ENCODE measurements at places on chromosomes 11 and 22.
A peak's percentile ranks its signal among the peaks of the same experiment; 100 is the strongest.

- DNase-seq, result peak; percentile 97
Observed at GRCh38 chr11:62553080-62553838, 6.7 kb upstream of the AHNAK start.

- DNase-seq, result peak; percentile 46
Observed at GRCh38 chr11:36564376-36565030, 3.3 kb upstream of the RAG1 start.

GRCh38 chr22:38938221-38938620 is 19.2 kb upstream of the APOBEC3A start:
- DNase-seq, result no peak

DNA sequence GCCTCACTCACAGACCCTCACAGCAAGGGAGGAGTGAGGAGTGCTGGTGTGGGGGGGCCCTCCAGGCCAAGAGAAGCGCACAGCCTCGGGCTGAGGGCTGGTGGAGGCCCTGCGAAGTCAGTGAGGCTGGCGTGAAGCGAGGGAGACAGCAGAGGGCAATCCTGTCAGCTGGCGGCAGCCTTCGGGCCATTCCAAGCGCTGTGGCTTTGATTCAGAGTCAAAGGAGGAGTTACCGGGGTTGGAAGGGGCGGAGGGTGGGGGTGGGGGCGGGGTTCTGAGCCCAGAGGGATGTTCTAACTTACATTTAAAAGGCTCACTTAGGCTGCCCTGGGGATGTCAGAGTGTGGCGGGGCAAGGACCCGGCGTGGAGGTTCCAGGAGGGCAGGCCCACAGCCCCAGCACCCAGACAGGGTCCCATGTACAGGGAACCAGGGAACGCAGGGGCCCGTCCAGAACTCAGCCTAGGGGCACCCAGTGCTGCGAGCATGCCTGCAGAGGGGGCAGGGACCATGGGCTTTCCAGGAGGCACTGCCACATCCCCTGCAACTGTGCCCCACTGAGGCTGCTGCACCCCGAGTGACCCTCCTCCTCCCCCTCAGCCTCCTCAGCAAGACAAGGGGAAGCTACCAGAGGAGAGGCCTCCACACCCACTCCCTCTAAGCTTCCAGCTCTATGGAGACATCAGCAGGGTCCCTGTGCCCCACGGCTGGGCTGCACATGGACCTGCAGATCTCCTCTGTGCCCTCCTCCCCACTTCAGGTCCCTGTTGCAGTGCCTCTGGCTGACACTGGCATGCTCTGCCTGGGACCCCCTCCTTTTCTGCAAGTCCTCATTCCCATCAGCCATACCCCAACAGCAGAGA is 39.7 kb upstream of the TTLL12 start:
- DNase-seq, result peak; percentile 50

Measured in RPMI7951 (cell line).